ENCODE measurements at places on chromosomes 3 and 15.

- no peak for DNase-seq
Observed at GRCh38 chr15:37339437-37339836, 239.1 kb upstream of the MEIS2 start.

DNA sequence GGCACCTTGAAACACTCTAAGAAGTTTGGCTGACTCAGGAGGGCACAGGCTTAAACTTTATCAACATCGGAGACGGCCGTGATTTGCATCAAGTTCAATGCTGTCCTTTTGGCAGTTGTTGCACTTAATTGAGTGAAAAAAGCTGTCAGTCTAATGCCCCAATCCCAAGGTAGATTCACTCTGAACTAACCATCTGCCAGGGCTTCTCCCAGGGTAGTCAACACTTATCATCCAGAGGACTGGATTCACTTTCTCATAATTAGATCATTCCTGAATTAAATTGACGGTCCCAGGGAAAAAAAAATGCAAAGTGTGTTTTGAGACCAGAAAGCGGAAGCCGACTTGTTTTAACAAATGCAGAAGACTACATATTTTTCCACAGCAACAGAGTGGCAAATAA, 28.5 kb downstream of the RORA start:
- no peak for DNase-seq

GRCh38 chr3:16551342-16551976, 38.0 kb upstream of the RFTN1 start:
- no peak for DNase-seq

GRCh38 chr3:194176274-194176991, 40.5 kb downstream of the HES1 start:
- peak; percentile 62 for DNase-seq

DNA sequence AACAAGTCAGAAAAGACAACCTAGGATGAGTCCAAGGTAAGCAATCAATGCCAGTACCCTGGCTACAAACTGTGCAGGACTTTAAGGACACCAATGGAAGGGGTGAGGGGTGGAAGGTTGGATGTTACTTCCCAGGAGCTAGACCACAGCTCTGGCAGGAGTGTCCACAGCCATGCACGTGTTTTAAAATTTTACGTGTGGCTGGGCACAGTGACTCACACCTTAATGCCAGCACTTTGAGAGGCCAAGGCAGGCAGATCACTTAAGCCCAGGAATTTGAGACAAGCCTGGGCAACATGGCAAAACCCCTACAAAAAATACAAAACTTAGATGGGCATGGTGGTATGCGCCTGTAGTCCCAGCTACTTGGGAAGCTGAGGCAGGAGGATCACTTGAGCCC, 14.7 kb upstream of the HDC start:
- DNase-seq = no peak

DNA sequence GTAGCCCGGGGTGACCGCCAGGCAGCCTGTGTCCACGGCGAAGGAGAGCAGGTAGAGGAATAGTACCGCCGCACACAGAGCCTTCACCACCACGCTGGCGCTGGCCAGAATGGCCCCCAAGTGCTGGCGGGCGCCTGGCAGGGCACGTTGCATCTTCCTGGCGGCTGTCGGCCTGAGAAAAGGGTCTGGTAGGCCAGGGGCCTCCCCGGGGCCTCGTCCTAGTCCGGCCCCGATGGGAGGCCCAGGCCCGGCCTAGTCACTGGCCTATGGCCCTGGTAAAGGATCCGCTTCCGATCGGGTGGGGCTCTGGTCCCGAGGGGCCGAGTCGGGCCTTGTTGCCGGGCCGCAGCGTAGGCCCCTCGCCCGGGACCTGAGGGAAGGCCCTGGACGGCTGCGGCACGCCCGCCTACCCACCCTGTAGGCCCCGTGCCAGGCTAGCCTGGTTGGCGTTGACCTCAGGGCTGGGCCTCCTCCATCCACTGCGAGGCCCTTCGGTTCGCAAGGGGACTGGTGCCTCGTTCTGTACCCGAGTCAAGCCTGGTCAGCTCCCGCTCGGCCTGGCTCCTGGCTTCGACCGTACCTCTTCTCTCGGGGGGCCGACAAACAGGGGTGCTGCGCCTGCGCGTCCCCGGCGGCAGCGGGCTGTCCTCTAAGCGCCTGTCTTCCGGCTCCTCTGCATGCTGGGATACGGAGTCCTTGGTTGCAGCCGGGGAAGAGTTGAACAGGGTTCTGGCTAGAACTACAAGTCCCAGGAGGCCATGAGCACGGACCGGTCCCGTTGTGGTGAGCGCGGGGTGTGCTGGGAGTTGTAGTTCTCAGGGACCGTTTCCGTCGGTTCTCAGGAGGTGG, at the start of gene TMEM115:
Gene TMEM115 (minus strand): TSS at position 611 of the 849 bp plus-strand sequence. CDS start 458 bp downstream, at position 153.
- DNase-seq = peak; percentile 94

DNA sequence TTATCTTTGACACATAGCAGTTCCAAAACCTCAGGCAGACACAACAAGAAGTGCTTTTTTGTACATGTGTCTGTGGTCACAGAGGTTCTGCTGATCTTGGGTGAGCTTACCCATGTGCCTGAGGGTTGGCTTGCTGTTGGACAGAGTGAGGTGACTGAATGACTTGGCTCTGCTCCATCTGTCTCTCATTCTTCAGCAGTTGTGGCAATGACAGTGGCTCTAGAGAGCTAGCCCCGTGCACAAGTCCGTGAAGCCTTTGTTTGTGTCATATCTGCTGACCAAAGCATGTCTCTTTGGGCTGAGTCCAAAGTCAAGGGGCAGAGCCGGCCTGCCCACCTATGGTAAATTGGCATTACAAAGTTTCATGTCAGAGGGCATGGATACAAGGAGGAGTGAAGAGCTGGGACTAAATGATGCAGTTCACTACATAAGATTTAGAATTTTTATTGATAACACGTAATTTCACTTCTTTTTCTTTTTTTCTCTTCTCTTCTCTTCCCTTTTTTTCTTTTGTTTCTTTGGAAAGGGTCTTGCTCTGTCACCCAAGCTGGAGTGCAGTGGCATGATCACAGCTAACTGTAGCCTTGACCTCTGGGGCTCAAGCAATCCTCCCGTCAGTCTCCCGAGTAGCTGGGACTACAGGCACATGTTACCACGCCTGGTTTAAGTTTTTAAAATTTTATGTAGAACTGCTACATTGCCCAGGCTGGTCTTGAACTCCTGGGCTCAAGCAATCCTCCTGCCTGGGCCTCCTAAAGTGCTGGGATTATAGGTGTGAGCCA, 77.9 kb downstream of the ITPR1 start:
- no peak for DNase-seq
